Cerebellum (tissue), 4 donors: ENCODE measurements at places on chromosomes 12 and 14. TPM values are rescaled to one million over a fixed set of nuclear protein-coding genes. Genes with fewer than 3 reads are reported as not detected.

Gene MIP
- not detected for total RNA-seq

Gene CKAP4
- total RNA-seq, result 25.1 TPM

Gene GARIN6
- total RNA-seq, result not detected

Gene RERG
- total RNA-seq, result 20.7 TPM

Gene NYNRIN
- total RNA-seq, result 31.8 TPM

Gene TRIM9
- total RNA-seq, result 83.6 TPM

Gene RFLNA
- 8.5 TPM for total RNA-seq
